Cardiac fibroblast (primary cell): ENCODE measurements at places on chromosomes 2 and 18.
A peak's percentile ranks its signal among the peaks of the same experiment; 100 is the strongest.

DNA sequence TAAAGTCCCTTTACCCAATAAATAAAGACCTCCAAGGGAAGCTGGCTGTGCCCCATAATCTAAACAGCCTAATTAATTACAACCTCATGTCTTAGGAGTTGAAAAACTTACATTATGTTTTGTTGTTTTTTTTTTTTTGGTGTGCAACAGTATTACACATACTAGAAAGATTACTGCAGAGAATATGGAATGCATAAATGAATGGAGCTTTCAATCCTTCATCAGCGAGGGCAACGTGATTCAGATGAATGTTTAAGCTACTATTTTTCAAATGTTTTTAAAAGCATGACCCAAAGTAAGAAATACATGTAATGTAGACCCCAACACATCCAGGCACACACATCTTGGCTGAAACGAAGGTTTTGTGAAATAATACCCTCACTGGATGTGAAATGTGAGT lies 167.1 kb upstream of the FN1 start:
- DNase-seq = no peak

- peak; percentile 77 for DNase-seq
Observed at GRCh38 chr18:35267161-35267651, 22.8 kb downstream of the ZSCAN30 start.

DNA sequence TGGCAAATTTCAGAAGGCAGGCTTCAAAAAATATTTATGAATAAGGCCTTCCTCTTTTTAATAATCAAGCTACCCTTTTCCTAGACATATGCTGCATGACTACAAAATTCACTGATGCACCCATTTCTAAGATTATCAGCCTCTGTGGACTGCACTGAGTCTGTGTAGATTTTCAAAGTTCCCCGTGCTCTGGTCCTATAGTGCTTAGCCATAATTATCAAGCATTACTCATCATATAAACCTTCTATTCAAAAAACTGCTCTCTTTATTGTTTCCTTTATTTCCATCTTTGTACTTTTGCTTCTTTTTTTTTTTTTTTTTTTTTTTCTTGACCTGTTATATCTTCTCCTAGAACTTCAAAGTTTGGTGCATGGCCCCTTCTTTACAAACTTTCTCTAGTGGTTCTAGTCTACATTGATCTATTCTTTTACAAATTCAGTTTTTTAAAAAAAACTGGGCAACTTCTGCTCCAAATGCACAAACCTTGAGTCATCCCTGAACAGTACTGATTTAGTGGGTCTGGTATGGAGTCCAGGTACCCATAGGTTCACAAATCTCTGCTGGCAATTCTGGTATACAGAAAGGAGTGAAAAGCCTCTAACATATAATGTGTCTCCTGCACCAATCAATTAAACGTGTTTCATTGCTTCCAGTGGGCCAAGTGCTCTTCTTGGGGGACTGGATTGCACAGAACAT lies 481.9 kb downstream of the NUP35 start:
- no peak for DNase-seq

GRCh38 chr2:137969418-137969765 lies 5.1 kb downstream of the HNMT start:
- DNase-seq = peak; percentile 98

DNA sequence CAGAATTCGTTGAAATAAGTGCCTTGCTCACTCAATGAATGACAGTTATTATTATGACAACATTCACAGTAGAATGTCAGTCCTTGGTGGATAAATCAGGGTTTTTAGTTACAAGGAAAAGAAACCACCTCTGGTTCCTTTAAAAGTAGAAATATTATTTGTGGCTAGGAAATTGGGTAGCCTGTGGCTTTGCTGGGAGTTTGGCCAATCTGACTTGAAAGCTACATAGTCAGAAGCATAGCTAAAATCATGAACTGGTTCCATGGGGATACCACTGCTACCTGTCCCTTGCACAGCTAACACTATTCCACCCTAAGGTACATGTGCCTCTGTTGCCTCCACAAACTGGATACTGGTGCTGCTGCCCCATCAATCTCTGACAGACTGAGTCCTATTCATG lies 12.8 kb upstream of the SMCHD1 start:
- no peak for DNase-seq

- DNase-seq = no peak
Observed at GRCh38 chr2:231425811-231426703, 30.5 kb downstream of the B3GNT7 start.

DNA sequence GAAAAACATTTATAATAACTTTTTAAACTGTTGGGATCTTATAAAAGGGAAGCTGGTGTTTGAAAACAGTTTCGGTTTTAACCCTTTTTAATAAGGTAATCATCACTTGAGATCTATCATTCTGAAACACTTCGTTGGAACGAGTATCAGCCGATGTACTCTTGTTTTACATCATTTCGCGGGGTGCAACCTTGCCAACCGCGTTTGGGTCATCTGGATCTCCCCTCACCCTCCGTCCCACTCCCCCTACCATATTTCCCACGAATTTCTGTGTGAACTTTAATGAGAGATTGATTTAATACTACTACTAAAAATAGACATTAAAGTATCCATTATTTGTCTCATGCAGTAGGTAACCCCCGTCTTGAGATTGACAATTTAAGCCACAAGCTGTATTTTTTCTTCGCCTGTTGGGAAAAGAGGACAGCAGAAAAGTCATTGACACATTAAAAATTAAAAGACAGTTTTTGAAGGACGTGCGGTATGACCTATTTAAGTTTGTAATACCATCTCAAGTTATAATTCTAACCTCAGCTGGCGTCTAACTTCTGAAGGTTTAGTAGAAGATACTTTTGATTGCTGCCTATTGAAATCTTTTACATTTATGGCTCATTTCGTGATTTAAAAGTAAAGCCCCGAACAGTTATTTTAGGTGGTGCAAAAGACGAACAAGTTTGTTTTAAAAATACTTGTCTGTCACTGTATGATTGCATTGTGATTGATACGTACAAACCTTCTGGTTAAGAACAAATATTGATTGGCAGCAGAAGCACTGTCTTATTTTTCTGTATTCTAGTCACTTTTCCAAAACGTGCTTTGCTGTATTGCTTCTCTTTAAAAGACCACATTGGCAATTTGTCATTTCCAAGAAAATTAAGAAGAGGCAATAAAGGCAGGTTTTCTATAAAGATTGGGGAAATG lies 1.5 kb downstream of the CREB1 start:
- peak; percentile 31 for DNase-seq

DNA sequence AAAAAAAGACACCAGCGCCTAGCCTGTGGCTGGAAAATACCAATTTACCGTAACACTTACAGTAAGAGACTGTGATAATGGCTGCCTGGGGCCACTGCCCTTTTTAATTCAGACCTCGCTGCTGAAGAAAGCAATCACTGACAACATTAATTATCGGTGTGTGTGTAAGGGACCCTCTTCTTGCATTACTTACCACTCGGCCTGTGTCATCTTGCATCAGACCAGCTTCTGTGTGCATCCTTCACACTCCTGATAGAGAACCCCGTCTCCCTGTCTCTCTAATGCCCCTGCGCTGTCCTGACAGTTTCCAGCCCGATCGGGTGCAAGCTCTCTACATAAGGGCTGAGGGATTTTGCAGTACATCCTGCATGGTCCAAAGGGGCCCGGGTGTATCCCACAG lies 124.4 kb downstream of the ZNF516 start:
- no peak for DNase-seq

DNA sequence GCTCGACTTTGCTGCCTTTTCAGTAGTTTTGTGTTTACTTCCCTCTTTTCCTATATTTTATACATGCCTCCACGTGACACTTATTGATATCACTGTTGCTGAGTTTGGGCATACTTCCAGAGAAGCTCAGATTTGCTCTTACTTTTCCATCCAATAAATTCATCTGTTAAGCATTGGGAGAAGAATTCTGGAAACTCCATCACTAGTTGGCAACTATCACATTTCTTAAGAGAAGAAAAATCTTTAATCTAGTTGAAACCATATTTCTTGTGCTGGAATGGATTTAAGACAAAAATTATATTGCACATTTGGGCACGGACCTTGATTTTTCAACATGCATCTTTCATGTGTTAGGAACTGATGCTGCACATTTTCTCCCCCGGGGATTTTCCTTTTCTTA lies 52.6 kb upstream of the CPO start:
- no peak for DNase-seq

DNA sequence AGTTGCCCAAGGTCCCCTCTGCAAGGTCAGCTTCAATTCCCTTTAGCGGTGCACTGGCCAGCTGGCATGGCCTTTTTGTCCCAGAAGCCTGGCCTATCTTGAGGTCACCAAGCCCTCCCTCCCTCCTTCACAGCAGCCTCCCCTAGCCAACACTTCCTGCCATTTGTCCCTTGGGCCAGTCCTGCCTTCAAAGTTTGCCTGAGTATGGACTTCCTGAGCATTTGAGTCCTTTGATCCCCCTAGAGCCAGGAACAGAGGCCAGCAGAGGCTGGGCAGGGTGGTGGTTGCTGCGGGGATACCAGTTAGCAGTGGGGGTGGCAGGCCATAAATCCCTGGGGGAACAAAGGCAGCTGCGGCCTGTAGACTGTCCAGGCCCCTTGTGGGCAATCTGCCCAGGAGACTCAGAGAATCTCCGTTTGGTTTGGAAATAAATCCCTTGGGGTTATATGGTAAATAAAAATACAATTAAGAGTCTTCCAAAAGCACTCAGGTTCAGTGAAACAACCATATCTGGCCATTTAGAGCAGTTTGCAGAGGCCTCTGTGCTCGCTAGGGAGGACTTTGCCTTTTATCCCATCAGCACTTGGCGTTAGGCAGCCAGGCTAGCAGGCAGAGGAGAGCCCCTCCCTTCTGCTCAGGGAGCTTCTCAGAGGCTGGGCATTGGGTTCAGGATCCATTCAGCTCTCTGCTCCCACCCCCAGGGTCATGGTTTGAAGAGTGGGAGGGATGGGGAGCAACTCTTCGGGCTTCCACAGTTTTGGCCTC lies 3.1 kb upstream of the HES6 start:
- peak; percentile 57 for DNase-seq

DNA sequence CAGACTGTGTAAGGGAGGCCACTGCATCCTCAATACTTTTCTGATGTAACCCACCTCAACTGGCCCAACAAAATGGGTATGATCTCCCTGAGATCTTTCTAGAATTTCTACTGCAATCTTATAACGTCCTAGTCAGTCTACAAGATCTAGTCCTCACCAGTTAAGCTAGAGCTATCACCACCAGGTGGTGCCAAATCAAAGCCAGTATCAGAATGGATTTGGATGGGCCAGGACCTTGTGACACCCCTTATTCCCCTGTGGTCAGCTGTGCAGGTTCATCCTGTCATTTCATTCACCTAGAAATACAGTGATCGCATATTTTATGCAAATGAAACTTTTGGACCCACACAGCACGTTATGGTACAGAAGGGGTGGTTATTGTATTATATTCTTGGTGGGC lies 90.3 kb downstream of the OLA1 start:
- peak; percentile 65 for DNase-seq

DNA sequence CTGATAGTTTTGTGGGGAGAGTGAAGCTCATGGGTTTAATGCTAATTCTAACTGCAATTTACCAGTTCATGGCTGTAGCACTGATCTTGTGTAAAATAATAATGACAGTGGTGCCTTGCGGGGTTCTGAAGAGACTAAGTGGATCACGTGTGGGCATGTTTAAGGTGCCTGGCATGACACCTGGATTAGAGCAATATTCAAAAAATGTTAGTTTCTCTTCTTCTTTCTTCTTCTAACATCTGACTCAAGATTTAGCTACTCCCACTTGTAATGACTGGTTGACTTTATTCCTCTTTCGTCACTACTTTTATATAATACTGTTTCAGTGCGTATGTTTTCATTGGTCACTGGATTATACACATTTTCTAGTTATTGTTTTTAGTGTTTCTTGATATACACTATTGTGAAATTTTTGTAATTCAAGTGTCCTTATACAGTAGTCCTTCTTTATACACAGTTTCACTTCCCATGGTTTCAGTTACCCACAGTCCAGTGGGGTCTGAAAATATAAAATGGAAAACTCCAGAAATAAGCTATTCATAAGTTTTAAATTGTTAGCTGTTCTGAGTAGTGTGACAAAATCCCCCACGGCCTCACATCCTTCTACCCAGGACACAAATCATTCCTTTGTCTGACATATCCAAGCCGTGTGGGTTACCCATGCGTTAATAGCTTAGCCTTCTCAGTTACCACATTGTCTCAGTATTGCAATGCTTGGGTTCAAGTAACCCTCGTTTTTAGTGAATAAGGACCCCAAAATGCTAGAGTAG lies 662.2 kb upstream of the CNTNAP5 start:
- no peak for DNase-seq

- DNase-seq = peak; percentile 65
Observed at GRCh38 chr2:71941726-71942525, 205.7 kb downstream of the CYP26B1 start.

DNA sequence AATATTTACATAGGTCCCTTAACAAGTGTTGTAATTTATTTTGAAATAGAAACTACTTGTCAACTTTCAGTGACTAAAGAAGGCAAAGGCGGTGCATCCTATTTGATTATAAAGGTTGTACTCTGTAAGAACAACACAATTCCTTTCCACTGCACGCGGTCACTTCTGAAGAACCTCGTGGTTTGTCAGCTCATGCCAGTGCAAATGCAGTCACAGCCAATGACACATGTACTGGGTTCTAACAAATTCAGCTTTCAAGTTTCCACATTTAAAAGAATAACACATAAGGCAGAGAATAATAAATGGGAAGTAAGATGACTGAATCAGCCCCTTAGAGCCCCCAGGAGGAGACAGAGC lies 39.7 kb downstream of the CYB5A start:
- DNase-seq = peak; percentile 62

- DNase-seq = no peak
Observed at GRCh38 chr2:12110074-12110473, 363.6 kb downstream of the LPIN1 start.
